ENCODE measurements at places on chromosomes 2 and 18. TPM values are rescaled to one million over a fixed set of nuclear protein-coding genes. Genes with fewer than 3 reads are reported as not detected.

- no peaks in the 10 kb centered on the region for H3K4me1 ChIP-seq
- no peaks in the 10 kb centered on the region for H3K36me3 ChIP-seq
- no peak overlapping the region for H3K27ac ChIP-seq
- no peak overlapping the region for H3K4me3 ChIP-seq
- peaks cover 8% of the 10 kb centered on the region for H3K27me3 ChIP-seq
Observed at GRCh38 chr2:123912171-123912570, 112.9 kb upstream of the CNTNAP5 start.

GRCh38 chr18:45590036-45590886 lies 25.0 kb upstream of the SLC14A2 start:
- no peak overlapping the region for H3K4me3 ChIP-seq
- no peaks in the 10 kb centered on the region for H3K27me3 ChIP-seq
- no peak for DNase-seq
- no peaks in the 10 kb centered on the region for H3K36me3 ChIP-seq

GRCh38 chr2:44949329-44950151 lies 8.0 kb downstream of the SIX3 start:
- no peaks in the 10 kb centered on the region for H3K36me3 ChIP-seq
- no peak for DNase-seq
- peaks cover 80% of the 10 kb centered on the region for H3K27me3 ChIP-seq
- peaks cover 19% of the 10 kb centered on the region for H3K4me1 ChIP-seq
- no peak overlapping the region for H3K27ac ChIP-seq
- no peak overlapping the region for H3K4me3 ChIP-seq

Gene ABCG5
- not detected for total RNA-seq

Gene TCF23
- total RNA-seq: 0.02 TPM

DNA sequence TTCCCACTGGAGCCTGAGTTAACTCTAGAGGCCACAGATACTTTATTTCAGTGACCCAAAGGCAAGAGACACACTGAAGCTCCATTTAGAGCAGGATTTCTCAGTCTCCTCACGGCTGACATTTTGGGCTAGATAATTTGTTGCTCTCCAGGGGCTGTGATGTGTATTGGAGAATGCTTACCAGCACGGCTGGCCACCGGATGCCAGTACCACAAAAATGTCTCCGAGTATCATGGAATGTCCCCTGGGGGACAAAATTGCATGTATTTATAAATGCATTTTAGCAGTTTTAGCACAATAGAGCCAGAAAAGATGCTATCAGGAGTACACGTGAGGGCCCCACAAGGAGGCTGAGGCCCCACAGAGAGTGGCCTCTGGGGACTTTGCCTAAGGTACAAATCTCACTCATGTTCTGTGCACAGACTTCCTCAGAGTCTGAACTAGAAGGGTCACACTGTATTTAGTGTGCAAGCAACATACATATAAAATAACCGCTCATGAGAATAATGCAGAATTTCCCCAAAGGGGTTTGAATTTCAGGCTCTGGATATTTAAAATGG lies 20.5 kb upstream of the DCC start:
- H3K4me1 ChIP-seq: no peaks in the 10 kb centered on the region
- no peak overlapping the region for H3K27ac ChIP-seq
- no peaks in the 10 kb centered on the region for H3K36me3 ChIP-seq
- no peak overlapping the region for H3K4me3 ChIP-seq

DNA sequence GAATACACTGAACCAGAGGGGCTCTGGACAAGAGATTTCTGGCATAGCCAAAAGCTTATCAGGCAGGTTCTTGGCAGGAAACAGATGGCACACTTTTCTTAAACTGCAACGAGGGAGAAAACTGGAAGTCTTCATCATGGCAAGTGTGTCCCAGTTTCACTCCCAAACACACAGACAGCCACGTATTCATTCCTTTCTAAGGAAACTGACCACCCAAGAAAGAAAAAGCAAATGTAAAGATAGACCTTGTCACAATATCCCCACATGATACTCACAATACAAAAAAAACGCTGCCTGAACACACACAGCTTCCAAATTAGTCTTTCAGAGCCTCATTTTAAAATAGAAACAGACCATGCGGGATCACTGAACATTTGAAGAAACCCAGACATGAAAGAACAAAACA lies 40.6 kb upstream of the RTTN start:
- no peak overlapping the region for H3K27ac ChIP-seq
- DNase-seq: no peak
- peaks cover 5% of the 10 kb centered on the region for H3K27me3 ChIP-seq
- no peak overlapping the region for H3K4me3 ChIP-seq

DNA sequence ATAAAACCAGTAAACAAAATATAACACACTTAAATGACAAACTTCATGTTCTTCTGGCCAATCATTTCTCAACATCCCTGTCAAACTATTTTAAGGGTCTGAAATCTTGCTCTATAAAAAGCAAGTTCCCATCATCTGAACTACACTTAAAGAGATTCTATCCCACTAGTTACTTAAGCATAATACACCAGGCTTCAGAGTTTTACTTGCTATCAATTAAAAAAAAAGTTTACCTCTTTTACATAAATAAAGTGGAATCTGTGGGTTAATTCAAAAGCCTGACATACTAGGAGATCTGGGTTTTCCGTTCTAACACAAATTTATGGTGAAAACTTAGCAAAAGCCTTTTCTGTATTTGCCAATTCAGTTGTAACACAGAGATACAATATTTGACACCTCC lies 1.9 kb downstream of the CLASP1 start:
- H3K4me3 ChIP-seq: peak overlapping the region; percentile 89
- no peak for DNase-seq
- H3K36me3 ChIP-seq: peaks cover 42% of the 10 kb centered on the region
- H3K4me1 ChIP-seq: peaks cover 52% of the 10 kb centered on the region

Gene CAPN14
- total RNA-seq: 0.51 TPM

Data from activated CD4-positive, alpha-beta T cell treated with anti-CD3 and anti-CD28 coated beads for 36 hours (primary cell).